ENCODE measurements at places on chromosomes 16 and 17. TPM values are rescaled to one million over a fixed set of nuclear protein-coding genes. Genes with fewer than 3 reads are reported as not detected.

DNA sequence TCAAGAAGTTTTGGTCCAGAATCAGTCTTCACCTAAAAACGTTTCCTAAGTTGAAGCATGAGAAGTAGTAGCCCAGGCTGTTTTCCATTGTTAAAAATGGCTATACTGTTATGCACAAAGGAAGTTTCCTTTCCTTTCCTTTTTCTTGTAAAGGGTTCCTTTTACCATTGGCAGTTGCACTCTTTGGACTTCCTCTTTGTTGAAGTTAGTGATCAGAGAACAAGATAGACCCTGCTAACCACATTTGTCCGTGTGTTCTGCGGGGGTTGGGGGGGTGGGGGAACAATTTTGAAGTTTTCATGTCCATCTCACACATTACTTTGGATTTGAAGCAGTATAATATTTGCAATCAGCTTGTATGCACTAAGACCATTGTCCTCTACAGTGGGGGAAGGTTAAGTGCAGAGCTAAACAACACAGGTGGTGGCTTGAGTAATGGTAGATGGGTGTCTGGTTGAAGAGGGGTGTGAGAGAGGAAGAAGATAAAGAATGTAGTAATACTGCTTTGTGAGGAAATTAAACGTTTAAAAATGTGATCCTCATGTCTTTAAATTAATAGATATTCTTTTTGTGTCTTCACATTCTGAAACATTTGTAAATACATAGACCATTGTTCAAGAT, 1.4 kb downstream of the LPCAT2 start:
- no peaks in the 10 kb centered on the region for H3K36me3 ChIP-seq
- H3K27me3 ChIP-seq: no peaks in the 10 kb centered on the region
- H3K4me3 ChIP-seq: no peak overlapping the region
- no peaks in the 10 kb centered on the region for H3K4me1 ChIP-seq
- H3K27ac ChIP-seq: no peak overlapping the region

- peaks cover 8% of the 10 kb centered on the region for H3K4me1 ChIP-seq
- DNase-seq: no peak
- H3K27ac ChIP-seq: no peak overlapping the region
- no peaks in the 10 kb centered on the region for H3K27me3 ChIP-seq
- no peak overlapping the region for H3K4me3 ChIP-seq
- no peaks in the 10 kb centered on the region for H3K36me3 ChIP-seq
Observed at GRCh38 chr16:10579575-10579964, 828 bp downstream of the EMP2 start.

DNA sequence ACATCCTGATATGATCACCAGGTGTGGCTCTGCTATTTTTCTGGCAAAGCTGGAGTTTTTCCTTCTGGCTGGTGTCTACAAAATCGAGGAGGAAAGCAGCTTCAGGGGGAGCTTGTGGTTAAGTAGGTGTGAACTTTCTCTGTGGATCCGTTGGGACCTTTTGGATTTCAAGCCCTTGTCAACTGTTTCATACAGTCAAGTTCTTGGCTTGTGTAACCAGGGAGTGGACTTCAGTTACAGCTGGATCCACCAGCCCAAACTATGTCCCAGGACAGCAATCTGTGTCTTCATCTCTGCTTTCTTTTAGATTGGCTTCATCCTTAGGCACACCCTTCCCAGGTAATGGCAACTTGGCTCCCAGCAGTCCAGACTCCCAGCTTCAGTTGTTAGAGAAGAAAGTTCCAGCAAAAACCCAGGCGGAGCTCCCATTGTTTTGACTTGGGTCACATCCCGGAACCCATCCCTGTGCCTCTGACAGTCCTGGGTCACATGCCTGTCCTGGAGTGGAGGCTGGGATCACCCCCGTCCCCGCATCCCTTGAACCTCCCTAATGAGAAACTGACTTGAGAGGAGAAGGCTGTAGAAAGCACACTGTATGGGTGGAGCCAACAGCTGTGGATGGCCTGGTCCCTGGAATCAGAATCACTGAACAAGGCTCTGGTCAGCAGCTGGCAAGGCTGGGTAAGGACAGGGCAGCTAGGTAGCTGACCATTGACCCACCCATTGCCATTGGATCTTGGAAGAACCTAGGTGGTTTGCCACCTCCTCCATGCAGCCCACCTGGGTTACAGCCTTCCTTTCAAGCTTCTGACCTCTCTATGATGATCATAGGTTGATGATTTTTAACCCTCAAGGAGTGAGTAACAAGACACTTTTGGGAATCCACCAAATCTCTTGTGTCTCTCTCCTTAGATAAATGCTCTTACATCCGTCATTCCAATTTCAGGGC, 18.1 kb downstream of the NKD1 start:
- H3K27me3 ChIP-seq: no peaks in the 10 kb centered on the region
- H3K36me3 ChIP-seq: no peaks in the 10 kb centered on the region
- H3K4me1 ChIP-seq: no peaks in the 10 kb centered on the region
- H3K27ac ChIP-seq: no peak overlapping the region
- DNase-seq: no peak
- H3K4me3 ChIP-seq: no peak overlapping the region

DNA sequence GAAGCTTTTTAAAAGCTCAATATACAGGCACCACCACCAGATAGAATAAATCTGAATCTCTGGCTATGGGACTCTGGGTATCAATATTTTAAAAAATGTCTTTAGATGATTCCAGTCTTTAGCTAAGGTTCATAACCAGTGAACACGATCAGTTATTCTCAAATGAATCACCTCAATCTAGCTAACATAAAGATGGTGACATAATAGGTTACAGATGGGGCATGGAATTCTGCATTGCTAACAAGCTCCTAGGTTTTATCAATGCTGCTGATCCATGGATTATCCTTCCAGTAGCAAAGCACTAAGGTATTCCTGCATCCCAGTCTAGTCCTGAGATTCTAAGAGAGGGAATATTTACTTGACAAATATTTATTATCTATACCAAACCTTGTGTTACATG, 415.5 kb upstream of the CDH11 start:
- no peak overlapping the region for H3K4me3 ChIP-seq
- no peaks in the 10 kb centered on the region for H3K4me1 ChIP-seq
- H3K36me3 ChIP-seq: no peaks in the 10 kb centered on the region
- no peaks in the 10 kb centered on the region for H3K27me3 ChIP-seq

GRCh38 chr17:42804918-42805367, 6.3 kb downstream of the CNTD1 start:
- peaks cover 11% of the 10 kb centered on the region for H3K36me3 ChIP-seq
- H3K4me1 ChIP-seq: no peaks in the 10 kb centered on the region
- DNase-seq: no peak
- H3K27me3 ChIP-seq: no peaks in the 10 kb centered on the region

- H3K27ac ChIP-seq: no peak overlapping the region
- H3K4me3 ChIP-seq: no peak overlapping the region
- H3K27me3 ChIP-seq: no peaks in the 10 kb centered on the region
- DNase-seq: no peak
- peaks cover 16% of the 10 kb centered on the region for H3K36me3 ChIP-seq
Observed at GRCh38 chr17:75036643-75037268, 10.0 kb downstream of the ATP5PD start.

DNA sequence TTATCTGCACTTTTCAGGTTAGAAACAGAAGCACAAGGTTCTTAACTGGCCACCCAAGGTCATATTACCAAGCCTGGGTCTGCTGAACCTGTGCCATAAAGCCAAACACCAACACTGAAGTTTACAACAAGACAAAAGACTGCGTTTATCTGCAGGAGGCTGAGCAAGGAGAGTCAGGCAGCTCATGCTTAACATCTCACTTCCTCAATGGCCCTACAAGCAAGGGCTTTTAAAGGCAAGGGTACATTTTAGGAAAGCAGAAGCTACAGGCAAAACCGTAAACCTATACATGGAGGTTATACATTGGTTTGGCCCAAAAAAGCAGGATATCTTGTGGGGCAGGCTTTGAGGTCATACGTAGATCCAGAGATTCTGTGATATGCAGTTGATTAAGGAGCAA, 91.2 kb downstream of the GNAO1 start:
- H3K4me1 ChIP-seq: peaks cover 28% of the 10 kb centered on the region
- no peaks in the 10 kb centered on the region for H3K36me3 ChIP-seq
- H3K27me3 ChIP-seq: no peaks in the 10 kb centered on the region
- peak overlapping the region; percentile 53 for H3K27ac ChIP-seq
- peak; percentile 81 for DNase-seq

DNA sequence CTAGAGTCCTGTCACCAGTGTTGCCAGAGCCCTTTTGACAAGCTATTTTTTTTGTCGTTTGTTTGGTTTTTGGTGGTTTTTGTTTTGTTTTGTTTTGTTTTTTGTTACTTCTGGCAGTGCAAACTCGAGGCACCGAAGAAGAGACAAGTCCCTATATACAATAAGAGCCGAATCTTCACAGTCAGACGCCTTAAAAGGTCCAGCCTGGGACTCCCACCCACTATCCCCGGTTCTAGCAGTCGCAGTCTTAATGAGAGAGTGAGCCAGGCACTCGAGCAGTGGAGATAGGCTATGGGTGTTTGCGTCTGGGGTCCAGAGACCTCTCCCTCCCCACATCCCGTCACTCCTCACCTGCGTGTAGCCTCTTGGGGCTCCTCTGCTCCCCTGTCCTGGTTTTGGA, 1.9 kb downstream of the OR1F1 start:
- H3K36me3 ChIP-seq: no peaks in the 10 kb centered on the region
- H3K4me1 ChIP-seq: no peaks in the 10 kb centered on the region
- no peak overlapping the region for H3K27ac ChIP-seq
- H3K4me3 ChIP-seq: no peak overlapping the region
- no peaks in the 10 kb centered on the region for H3K27me3 ChIP-seq

DNA sequence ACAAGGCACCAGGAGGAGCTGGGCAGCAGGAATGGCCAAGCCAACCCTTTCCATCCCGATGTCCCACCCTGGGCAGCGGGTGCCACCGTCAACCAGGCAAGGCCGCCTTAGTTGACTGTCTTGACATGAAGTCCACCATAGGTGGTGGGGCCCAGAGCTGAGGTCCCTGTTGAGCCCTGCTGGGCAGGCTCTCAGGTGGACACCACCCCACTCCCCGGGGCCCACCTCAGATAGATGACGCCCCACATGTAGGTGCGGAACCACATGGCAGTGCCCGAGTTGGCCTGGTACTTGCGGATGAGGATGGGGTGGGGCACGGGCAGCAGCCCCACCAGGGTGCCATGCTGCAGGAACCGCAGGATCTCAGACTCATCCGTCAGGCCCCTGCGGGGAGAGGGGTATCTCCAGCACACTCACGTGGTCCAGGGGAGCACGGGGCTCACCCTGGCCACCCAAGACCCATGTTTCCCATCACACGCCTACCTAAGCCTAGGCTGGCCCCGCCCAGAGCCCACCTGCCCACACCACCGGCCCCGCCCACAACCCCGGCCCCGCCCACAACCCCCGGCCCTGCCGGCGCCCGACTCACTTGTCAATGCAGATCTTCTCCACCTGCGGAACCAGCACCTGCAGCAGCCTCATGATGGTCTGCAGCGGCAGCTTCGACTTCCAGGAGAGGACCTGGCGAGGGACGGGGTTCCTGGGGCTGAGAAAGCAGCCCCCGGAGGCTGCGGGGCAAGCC, 16.2 kb downstream of the OTOP3 start:
- no peak overlapping the region for H3K4me3 ChIP-seq
- H3K27me3 ChIP-seq: no peaks in the 10 kb centered on the region
- no peak overlapping the region for H3K27ac ChIP-seq
- H3K4me1 ChIP-seq: no peaks in the 10 kb centered on the region
- H3K36me3 ChIP-seq: no peaks in the 10 kb centered on the region

DNA sequence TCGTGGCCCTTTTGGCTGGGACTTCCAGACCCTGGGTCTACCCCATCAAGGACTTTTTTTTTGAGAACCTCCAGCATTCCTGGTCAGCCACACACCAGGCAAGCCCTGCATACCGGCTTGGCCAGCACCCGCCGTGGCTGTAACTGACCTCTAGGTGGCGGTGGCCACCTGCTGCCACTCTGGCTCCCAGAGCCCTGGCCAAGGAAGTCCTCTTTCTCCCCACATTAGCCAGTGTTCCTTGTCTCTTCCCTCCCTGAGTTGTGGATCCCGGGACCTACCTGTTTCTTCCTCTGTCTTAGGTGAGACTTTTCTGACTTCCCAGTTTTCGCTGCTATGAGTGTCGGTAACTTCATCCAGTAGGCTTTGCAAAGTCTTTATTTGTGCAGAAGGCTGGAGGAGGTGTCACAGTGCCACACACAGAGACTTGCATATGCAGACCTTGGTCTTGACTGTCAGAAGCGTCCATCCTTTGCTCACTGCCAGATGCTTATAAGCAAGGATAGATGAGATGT, 348.3 kb downstream of the CPPED1 start:
- H3K4me1 ChIP-seq: no peaks in the 10 kb centered on the region
- H3K27me3 ChIP-seq: no peaks in the 10 kb centered on the region
- no peak overlapping the region for H3K4me3 ChIP-seq
- H3K27ac ChIP-seq: no peak overlapping the region

DNA sequence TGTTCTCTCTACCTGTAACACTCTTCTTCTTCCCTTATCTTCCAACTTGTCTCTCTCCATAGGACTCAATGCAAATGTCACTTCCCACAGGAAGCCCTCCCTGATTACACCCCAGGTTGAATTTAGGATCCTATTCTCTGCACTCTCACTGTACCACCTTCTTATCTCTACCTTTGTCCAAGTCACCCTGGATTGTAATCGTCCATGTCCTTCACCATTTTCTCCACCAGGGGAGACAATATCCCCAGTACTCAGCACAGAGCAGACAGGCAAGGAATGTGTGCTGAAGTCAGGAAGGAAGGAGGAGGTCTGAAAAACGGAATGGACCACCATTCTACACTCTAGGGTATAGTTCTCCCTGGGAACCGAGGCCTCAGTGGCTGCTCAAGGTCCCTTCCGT, 14.2 kb downstream of the C16orf82 start:
- H3K36me3 ChIP-seq: no peaks in the 10 kb centered on the region
- DNase-seq: peak; percentile 44
- no peaks in the 10 kb centered on the region for H3K4me1 ChIP-seq

GRCh38 chr17:30290696-30291542, 825 bp downstream of the BLMH start:
- H3K4me1 ChIP-seq: peaks cover 39% of the 10 kb centered on the region
- H3K27ac ChIP-seq: peak overlapping the region; percentile 72
- H3K36me3 ChIP-seq: peaks cover 28% of the 10 kb centered on the region
- peak; percentile 81 for DNase-seq
- H3K4me3 ChIP-seq: peak overlapping the region; percentile 85

DNA sequence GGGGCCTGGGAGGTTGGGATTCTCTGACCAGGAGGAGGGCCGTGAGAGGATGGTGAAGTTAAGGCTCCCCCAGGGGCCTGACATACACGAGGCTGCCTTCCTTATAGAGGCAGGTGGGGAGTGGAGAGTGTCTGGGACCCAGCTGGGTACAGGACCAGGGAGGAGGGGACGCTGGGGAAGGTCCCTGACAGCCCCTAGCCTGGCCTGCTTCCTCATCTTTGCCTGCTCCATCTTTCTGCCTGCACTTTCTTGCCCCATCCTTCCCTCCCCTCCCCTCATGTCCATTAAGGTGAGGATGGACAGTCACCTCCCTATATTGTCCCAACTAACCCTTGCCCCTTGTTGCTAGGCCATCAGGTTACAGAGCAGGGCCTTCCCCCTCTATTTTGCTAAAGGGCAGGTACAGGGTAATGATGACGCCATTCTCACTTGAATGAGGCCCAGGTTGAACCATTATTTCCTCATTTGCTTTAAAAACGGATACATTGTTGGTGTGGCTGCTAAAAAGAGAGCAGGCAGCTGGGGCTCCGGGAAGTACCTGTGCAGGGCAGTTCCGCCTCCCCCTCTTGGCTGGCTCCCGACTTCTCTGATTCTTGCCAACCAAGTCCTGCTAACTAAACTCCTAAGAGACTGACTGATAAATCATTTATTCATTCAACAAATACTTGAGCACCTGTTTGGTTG, 1.3 kb downstream of the C17orf99 start:
- H3K36me3 ChIP-seq: no peaks in the 10 kb centered on the region
- no peak overlapping the region for H3K4me3 ChIP-seq
- H3K4me1 ChIP-seq: peaks cover 24% of the 10 kb centered on the region
- DNase-seq: peak; percentile 64
- H3K27ac ChIP-seq: no peak overlapping the region

SEPTIN1 gene
- 117 TPM for total RNA-seq

LAT gene
- total RNA-seq: 8.6 TPM

TEX14 gene
- not detected for total RNA-seq

CNTD1 gene
- total RNA-seq: not detected

All from Karpas-422 (cell line).